ENCODE measurements at places on chromosomes 7 and 10. TPM values are rescaled to one million over a fixed set of nuclear protein-coding genes. Genes with fewer than 3 reads are reported as not detected.

The CYP26C1 gene
- total RNA-seq, result not detected

The GIMAP1 gene
- total RNA-seq, result 6.2 TPM

The CCDC6 gene
- 21.6 TPM for total RNA-seq

The SLC39A12 gene
- not detected for total RNA-seq

The TDRD1 gene
- not detected for total RNA-seq

The GNGT1 gene
- total RNA-seq, result not detected

The GSTO2 gene
- total RNA-seq, result 0.49 TPM

The SP8 gene
- not detected for total RNA-seq

The VCL gene
- total RNA-seq, result 9.4 TPM

The MET gene
- not detected for total RNA-seq

The PAX2 gene
- total RNA-seq, result not detected

The TRIM4 gene
- total RNA-seq, result 22.5 TPM

The SPDYE9 gene
- not detected for total RNA-seq

The FAM24B gene
- 12.7 TPM for total RNA-seq

The PLAU gene
- 0.11 TPM for total RNA-seq

The FAM237B gene
- total RNA-seq, result not detected

The ODAD2 gene
- total RNA-seq, result 0.11 TPM

The SPDYE6 gene
- not detected for total RNA-seq

The SLC26A4 gene
- 0.08 TPM for total RNA-seq

The HABP2 gene
- total RNA-seq, result not detected

The LRRN3 gene
- 9.0 TPM for total RNA-seq

The EVX1 gene
- 0.24 TPM for total RNA-seq

The NPY gene
- not detected for total RNA-seq

The SP4 gene
- 40.2 TPM for total RNA-seq

The SPRN gene
- total RNA-seq, result not detected

The PNLIPRP1 gene
- total RNA-seq, result not detected

The LRIT1 gene
- total RNA-seq, result not detected

The ARHGEF35 gene
- total RNA-seq, result 1.2 TPM

The TOMM7 gene
- total RNA-seq, result 610 TPM

The RBAK gene
- total RNA-seq, result 13.6 TPM

The GIMAP2 gene
- 58.8 TPM for total RNA-seq

The GPR15LG gene
- not detected for total RNA-seq

The FAM221A gene
- total RNA-seq, result 3.0 TPM

The LAMB1 gene
- not detected for total RNA-seq

The PHYH gene
- 12.6 TPM for total RNA-seq

The THSD7A gene
- not detected for total RNA-seq

The C10orf67 gene
- not detected for total RNA-seq

The GRID2IP gene
- 0.25 TPM for total RNA-seq

The ITPRID1 gene
- total RNA-seq, result not detected

The AVPI1 gene
- total RNA-seq, result 13.7 TPM

The KIF11 gene
- 0.38 TPM for total RNA-seq

The MCMBP gene
- 21.2 TPM for total RNA-seq

The SOSTDC1 gene
- not detected for total RNA-seq

The ASB4 gene
- total RNA-seq, result not detected

The ASB10 gene
- not detected for total RNA-seq

The PANK1 gene
- 0.08 TPM for total RNA-seq

The ZNF425 gene
- 0.52 TPM for total RNA-seq

The HOXA5 gene
- 0.81 TPM for total RNA-seq

The CDC14C gene
- not detected for total RNA-seq

The COX19 gene
- 40.3 TPM for total RNA-seq

The ACSM6 gene
- total RNA-seq, result not detected

The PROSER2 gene
- total RNA-seq, result 4.5 TPM

The TAS2R3 gene
- total RNA-seq, result not detected

All from CD8-positive, alpha-beta T cell (primary cell).